ENCODE measurements at places on chromosomes 3 and 15.
A peak's percentile ranks its signal among the peaks of the same experiment; 100 is the strongest.

- no peak overlapping the region for H3K4me3 ChIP-seq
- H3K27me3 ChIP-seq: no peaks in the 10 kb centered on the region
- no peaks in the 10 kb centered on the region for H3K4me1 ChIP-seq
- no peak overlapping the region for H3K27ac ChIP-seq
- no peak for DNase-seq
Observed at GRCh38 chr3:174957551-174958001, 98.4 kb downstream of the NAALADL2 start.

DNA sequence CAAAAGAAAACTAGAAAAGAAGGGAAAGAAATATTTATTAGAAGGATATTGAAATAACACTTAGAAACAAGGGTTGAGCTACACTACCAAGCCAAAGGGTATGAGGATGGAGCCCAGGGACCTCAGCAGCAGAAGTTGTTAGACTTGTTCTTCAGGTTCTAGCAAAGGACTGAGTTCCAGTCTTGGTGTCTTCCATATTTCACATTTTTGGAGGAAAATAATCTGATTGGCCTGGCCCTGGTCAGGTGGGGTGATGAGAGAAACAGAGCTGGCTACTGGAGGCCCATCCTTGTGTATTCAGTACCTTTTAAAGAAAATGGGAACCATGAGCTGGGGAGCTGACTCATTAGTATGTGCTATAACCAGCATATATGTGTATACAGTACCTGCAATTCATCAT lies 28.2 kb downstream of the PPP4R2 start:
- peak overlapping the region; percentile 21 for H3K27ac ChIP-seq
- H3K4me1 ChIP-seq: peaks cover 54% of the 10 kb centered on the region
- H3K36me3 ChIP-seq: peaks cover 2% of the 10 kb centered on the region
- H3K27me3 ChIP-seq: no peaks in the 10 kb centered on the region
- no peak for DNase-seq

DNA sequence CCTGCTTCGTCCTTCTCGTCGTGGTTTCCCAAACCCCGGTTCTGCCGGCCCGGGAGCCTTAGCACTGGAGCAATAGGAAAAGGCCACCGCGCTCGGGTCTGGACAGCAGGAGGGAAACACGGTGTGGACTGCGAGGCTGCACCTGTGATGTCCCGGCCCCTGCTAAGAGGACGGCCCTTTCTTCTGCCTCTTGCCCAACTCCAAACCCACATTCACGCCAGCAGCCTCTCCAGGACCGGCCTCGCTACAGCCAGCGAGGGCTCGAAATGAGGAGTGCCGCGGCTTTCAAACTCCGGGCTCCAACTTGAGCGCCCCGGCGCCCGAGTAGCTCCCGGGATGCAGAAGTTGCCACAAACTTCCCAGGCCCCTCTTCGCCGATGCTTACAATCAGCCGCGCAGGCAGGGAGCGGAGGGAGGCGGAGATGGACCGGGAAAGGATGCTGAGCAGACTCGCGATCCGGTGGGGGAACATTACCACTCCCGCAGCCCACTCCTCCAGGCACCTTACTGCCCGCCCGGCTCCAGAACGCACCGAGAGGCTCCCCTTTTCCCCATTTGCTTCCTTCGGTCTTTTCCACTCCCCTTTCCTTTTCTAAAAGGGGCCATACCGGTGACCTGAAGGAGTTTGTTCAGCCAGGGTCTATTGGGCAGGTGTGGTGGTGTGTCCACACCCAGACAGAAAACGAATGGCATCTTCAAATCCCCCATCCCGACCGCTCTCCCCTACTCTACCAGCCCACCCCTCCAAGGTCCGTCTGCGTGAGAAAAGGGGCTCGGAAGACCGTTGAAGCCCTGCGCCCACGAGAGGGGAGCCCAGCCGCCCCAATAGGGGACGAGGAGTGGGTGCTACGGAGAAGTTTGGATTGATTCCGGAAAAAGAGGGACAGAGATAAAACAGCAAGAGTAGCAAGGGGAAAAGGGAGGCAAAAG lies 18.8 kb upstream of the SATB1 start:
- H3K36me3 ChIP-seq: peaks cover 4% of the 10 kb centered on the region
- peak overlapping the region; percentile 95 for H3K27ac ChIP-seq
- H3K4me1 ChIP-seq: peaks cover 25% of the 10 kb centered on the region
- H3K27me3 ChIP-seq: no peaks in the 10 kb centered on the region
- H3K4me3 ChIP-seq: peak overlapping the region; percentile 93
- DNase-seq: no peak

DNA sequence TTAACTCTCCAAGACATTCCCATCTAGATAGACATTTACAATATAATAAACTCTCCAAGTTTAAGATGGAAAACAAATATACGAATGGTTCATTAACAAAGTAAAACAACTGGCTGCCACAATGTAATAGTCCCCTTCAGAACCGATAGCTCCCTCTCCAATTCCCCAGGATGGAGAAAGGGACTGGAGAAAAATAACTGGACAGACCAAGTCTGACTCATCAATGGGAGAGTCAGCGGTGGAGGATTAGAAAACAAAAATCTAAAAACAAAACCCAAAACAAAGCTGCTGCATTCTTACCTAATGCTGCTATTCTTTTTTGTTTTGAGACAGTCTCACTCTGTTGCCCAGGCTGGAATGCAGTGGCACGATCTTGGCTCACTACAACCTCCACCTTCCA lies 468.1 kb downstream of the SHQ1 start:
- peak overlapping the region; percentile 16 for H3K27ac ChIP-seq
- peaks cover 6% of the 10 kb centered on the region for H3K36me3 ChIP-seq
- H3K27me3 ChIP-seq: no peaks in the 10 kb centered on the region
- peaks cover 44% of the 10 kb centered on the region for H3K4me1 ChIP-seq
- no peak for DNase-seq
- H3K4me3 ChIP-seq: no peak overlapping the region

GRCh38 chr3:51501833-51502561 lies 2.2 kb upstream of the DCAF1 start:
- no peaks in the 10 kb centered on the region for H3K27me3 ChIP-seq
- H3K36me3 ChIP-seq: peaks cover 6% of the 10 kb centered on the region
- H3K27ac ChIP-seq: peak overlapping the region; percentile 73
- peaks cover 14% of the 10 kb centered on the region for H3K4me1 ChIP-seq
- no peak overlapping the region for H3K4me3 ChIP-seq

DNA sequence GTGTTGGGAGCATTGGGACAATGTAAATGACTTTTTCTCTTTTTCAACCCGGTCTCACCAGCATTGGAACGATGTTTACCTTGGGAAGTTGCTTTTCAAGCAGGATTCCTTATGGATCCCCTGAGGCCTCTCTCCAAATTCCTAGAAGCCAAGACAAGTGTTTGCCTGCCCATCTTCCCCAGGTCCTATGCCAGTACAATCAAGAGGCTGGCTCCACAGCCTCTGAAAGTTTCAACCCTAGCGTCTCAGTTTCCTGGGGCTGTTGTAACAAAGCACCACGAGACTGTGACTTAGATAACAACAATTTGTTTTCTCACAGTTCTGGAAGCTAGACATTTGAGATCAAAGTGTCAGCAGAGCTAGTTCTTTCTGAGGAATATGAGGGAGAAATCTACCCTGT lies 347.2 kb upstream of the UMPS start:
- DNase-seq: no peak
- H3K27ac ChIP-seq: no peak overlapping the region
- H3K36me3 ChIP-seq: no peaks in the 10 kb centered on the region
- H3K27me3 ChIP-seq: peaks cover 60% of the 10 kb centered on the region
- no peaks in the 10 kb centered on the region for H3K4me1 ChIP-seq

- DNase-seq: no peak
- no peaks in the 10 kb centered on the region for H3K36me3 ChIP-seq
- H3K4me1 ChIP-seq: no peaks in the 10 kb centered on the region
- H3K4me3 ChIP-seq: no peak overlapping the region
- H3K27me3 ChIP-seq: no peaks in the 10 kb centered on the region
- H3K27ac ChIP-seq: no peak overlapping the region
Observed at GRCh38 chr15:27872355-27872754, 226.8 kb downstream of the OCA2 start.

DNA sequence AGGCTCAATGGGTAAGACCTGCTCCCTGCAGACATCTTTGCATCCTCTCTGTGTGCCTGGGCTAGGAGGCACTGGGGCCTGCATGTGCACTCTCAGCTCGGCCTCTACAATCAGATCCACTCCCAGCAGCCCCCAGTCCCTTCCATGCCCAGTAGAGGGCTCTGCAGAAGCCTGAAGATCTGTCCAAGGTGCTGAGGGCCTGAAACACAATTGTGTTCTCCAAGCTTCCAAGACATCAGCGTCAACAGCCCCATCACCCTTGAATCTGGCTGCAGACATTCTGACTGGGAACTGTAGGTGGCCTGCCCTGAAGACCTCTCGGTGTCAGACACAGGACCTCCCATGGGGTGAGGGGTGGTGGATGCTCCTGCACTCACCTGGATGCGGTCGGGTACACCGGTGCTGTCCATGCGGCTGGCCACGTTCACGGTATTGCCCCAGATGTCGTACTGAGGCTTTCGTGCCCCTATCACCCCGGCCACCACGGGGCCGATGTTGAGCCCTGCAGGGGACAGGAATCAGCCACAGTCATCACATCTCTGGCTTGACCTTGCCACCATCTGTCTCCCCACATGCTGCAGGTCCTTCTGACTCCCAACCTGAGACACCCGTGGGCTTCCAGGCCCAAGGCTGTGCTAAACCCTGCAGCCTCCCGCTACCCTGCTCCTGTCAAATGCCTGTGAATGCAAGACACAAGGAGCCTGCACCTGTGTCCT lies 84.7 kb downstream of the SEC22A start:
- H3K36me3 ChIP-seq: peaks cover 2% of the 10 kb centered on the region
- no peak overlapping the region for H3K27ac ChIP-seq
- H3K4me3 ChIP-seq: no peak overlapping the region
- no peaks in the 10 kb centered on the region for H3K4me1 ChIP-seq
- peak; percentile 20 for DNase-seq
- peaks cover 5% of the 10 kb centered on the region for H3K27me3 ChIP-seq

GRCh38 chr3:127342735-127343134 lies 54.9 kb upstream of the PRR20G start:
- H3K4me1 ChIP-seq: no peaks in the 10 kb centered on the region
- H3K27ac ChIP-seq: no peak overlapping the region
- H3K36me3 ChIP-seq: no peaks in the 10 kb centered on the region
- no peaks in the 10 kb centered on the region for H3K27me3 ChIP-seq

- H3K27ac ChIP-seq: no peak overlapping the region
- no peaks in the 10 kb centered on the region for H3K4me1 ChIP-seq
- peaks cover 38% of the 10 kb centered on the region for H3K27me3 ChIP-seq
- no peak overlapping the region for H3K4me3 ChIP-seq
- H3K36me3 ChIP-seq: no peaks in the 10 kb centered on the region
Observed at GRCh38 chr15:29988701-29989100, 94.1 kb upstream of the GOLGA8J start.

DNA sequence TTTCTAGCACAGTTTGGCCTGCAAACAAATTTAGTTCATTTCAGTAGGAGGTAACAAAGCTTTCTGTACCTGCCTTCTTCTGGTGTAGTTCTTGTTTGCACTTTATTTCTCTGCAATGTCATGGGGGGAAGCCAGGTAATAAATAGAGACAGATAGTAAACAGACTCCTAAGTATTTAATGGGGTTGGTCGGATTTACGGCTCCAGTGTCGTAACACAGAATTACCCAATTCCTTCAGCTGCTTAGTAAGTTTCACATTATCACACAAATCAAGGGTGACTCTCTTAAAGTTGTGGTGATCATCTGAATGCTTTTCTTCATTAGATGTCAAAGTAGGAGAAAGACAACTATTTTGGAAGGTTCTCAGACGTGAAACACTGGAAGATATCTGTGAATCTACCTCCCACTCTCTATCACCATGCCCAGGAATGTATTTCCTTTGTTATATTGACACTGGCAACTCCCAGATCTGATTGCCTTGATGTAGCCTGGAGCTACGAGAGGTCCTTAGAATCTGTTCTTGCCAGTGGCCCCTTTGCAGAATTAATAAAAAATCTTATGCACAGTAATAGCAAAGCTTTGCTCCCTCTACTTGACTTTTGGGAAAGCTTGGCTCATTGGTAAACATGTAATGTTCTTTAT lies 25.0 kb upstream of the TMC3 start:
- DNase-seq: no peak
- peaks cover 11% of the 10 kb centered on the region for H3K27me3 ChIP-seq
- H3K4me3 ChIP-seq: no peak overlapping the region
- peaks cover 3% of the 10 kb centered on the region for H3K36me3 ChIP-seq

GRCh38 chr3:122621112-122621511 lies 43.7 kb downstream of the PARP15 start:
- peaks cover 23% of the 10 kb centered on the region for H3K36me3 ChIP-seq
- H3K4me1 ChIP-seq: peaks cover 8% of the 10 kb centered on the region
- H3K27ac ChIP-seq: no peak overlapping the region

DNA sequence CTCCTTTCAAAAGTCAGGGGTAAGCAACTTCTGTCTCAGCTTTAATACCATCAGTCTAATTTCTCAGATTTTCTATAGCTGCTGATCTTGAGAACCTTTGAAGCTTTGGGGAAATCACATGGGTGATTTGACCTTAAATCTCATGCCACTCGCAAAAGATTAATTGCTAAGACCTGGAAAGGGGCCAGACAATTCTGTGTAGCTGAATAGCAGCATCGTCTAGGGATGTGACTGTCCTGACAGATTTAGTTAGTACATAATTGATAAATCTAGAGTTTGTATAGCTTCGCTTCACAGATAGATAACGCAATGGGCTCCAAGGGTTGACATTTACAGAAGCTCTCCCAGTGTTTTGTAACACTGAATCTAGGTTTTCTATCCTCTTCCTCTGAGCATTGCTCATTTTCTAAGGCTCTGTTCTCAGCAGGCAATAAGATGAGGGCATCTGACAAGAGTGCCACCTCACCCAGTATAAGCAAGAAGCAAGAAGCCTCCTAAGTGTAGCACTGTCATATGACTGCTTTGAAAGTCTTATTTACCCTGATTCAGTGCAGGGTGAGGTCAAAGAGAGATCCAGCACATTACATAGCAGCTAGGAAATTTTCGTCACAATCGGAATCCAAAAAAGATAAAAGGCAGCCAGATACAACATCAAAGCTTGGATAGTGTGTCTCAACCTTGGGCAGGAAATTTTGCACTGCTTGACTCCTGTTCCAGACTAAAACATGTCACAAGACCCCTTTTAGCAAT lies 47.7 kb upstream of the DUT start:
- H3K4me1 ChIP-seq: peaks cover 4% of the 10 kb centered on the region
- no peak for DNase-seq
- H3K27ac ChIP-seq: no peak overlapping the region

GRCh38 chr3:191592105-191592504 lies 131.1 kb downstream of the PYDC2 start:
- H3K4me1 ChIP-seq: no peaks in the 10 kb centered on the region
- H3K36me3 ChIP-seq: no peaks in the 10 kb centered on the region
- H3K27me3 ChIP-seq: no peaks in the 10 kb centered on the region
- H3K27ac ChIP-seq: no peak overlapping the region
- no peak for DNase-seq
- H3K4me3 ChIP-seq: no peak overlapping the region
